ENCODE measurements at places on chromosomes 3 and 15. TPM values are rescaled to one million over a fixed set of nuclear protein-coding genes. Genes with fewer than 3 reads are reported as not detected.
A peak's percentile ranks its signal among the peaks of the same experiment; 100 is the strongest.

DNA sequence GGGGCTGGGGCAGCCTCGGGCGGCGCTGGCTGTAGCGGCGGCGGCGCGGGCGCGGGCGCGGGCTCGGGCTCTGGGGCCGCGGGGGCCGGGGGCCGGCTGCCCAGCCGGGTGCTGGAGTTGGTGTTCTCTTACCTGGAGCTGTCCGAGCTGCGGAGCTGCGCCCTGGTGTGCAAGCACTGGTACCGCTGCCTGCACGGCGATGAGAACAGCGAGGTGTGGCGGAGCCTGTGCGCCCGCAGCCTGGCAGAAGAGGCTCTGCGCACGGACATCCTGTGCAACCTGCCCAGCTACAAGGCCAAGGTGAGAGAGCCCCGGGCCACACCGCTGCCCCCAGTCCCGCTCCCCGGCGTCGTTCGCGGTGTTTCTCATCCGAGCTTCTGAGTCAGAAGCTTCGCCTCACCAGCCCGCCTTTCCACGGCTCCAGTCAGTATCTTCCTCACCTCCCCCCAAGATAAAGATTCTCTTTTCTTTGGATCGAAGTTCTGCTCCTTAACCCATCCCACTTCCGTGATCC lies 600 bp downstream of the FBXO45 start:
- peak; percentile 52 for DNase-seq

ZXDC gene
- 37.3 TPM for total RNA-seq

GRCh38 chr3:183437666-183438564 lies 9.5 kb upstream of the MCF2L2 start:
- DNase-seq = no peak

LINGO1 gene
- 171 TPM for total RNA-seq

DNA sequence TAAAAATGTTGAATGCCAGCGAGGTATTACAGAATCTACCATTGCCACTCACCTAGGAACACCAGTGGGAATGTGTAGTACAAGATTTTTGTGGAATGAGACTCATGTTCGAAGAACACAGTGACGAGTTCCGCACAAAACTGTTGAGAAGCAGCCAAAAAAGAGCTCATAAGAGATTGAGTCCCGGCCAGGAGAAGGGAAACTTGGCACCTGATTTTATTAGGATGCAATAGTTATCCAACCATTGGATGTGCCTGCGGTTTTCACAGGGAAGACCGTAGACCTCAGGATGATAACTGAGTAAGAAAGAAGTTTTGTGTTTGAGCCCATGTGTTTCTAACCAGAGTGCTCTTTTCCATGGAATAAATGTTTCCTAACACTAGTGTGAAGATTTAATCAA lies 88.9 kb downstream of the PTPRG start:
- no peak for DNase-seq

DNA sequence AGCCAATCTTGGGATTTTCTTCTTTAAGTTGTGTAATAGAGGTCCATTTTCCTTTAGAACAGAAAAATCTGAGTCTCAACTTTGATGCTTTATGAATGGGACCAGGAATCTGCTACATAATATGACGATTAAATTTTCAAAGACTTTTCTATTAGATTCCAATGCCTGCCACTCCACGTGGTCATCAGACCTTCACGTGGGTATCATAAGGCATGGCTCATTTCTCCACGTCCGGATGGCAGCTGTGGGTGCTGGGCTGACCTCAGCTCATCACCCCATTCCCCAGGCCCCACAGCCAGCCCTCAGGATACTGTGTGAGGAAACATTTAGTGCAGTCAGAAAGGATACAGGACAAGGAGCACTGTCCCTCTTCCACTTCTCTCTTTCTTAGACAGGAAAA lies 159.7 kb downstream of the SEMA6D start:
- no peak for DNase-seq

GOLGA8S gene
- 2.2 TPM for total RNA-seq

DNA sequence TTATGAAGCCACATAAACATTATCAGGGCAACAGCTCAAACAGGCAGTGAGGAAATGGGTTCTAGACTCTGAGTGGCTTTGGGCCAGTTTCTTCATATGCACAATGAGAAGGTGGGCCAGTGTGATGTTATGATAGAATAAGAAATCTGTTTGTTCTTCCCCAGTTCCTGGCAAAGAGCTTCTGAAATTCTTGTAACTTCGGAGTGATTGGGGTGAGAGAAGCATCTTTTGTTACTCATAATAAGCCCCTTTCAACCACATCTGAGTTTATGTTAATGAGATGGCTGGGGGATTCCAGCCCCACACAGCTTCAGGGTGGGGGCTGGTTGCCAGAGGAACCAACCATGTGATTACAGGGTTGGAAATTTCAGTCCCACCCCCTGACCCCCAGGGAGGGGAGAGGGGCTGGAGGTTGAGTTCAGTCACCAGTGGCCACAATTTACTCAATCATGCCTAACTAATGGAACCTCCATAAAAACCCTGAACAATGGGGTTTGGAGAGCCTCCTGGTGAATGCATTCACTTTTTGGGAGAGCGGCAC lies 57.0 kb upstream of the FRMD4B start:
- DNase-seq = no peak

PRTG gene
- total RNA-seq = 2.0 TPM

All from dorsolateral prefrontal cortex (tissue), 122 donors.